ENCODE measurements at places on chromosomes 13 and 19.

DNA sequence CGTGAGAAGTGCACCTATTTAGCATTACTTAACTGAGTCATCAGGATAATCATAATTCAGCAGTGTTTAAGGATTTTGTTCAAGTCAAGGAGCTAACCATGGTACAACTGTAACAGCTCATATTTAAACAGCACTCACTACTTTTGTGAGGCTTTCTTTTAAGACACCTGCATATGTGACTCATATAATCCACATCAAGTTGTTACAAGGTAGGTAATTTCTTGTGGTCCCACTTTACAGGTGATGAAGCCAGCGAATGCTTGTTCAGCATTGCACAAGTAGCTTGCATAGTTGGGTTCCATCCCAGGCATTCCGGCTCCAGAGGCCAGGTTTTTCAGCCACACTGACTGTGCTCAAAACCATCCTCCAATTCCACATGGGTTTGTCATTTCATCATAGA, 569.2 kb downstream of the MYO16 start:
- DNase-seq, result no peak

GRCh38 chr13:33891196-33891742, 73.3 kb downstream of the RFC3 start:
- DNase-seq, result no peak

- no peak for DNase-seq
Observed at GRCh38 chr13:112489199-112489598, 98.8 kb downstream of the TUBGCP3 start.

DNA sequence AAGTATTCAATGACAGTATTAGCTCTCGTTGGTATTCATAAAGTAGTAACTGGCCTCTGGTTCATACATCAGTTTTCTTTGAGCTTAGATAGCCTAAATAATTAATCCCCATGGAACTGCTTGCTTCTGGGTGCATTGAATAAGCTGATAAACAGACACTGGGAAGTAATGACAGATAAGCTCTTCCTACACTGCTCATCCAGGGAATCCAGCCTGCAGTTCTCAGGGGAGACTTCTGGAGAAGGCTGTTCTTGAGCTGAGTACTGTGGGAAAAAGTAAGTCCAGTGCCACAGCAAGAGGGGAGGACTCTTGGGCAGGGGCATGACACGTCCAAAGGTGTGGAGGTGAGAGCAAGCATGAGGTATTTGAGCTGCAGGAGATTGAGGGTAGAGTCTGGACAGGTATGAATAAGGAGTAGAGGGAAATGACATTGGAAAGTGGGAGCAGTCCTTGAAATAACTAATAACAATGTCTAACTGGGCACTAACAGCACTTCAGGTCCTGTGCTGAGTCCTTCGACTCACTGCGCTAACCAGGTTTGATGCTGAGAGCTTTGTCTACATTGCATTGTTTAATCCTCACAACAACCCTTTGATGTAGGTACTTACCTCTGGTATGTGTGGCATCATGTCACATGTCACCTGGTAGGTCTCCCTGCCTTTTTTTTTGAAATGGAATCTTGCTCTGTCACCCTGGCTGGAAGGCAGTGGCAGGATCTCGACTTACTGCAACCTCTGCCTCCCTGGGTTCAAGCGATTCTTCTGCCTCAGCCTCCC, 7.2 kb downstream of the GARRE1 start:
- no peak for DNase-seq

- DNase-seq, result no peak
Observed at GRCh38 chr19:56263319-56263718, 9.2 kb upstream of the EDDM13 start.

GRCh38 chr13:87035526-87035925, 635.6 kb upstream of the SLITRK5 start:
- DNase-seq, result no peak
